ENCODE measurements at places on chromosomes 2 and 18. TPM values are rescaled to one million over a fixed set of nuclear protein-coding genes. Genes with fewer than 3 reads are reported as not detected.

GRCh38 chr2:53275743-53276142 is 491.9 kb upstream of the CHAC2 start:
- no peak for DNase-seq

- DNase-seq, result no peak
Observed at GRCh38 chr2:40388161-40388560, 63.7 kb downstream of the SLC8A1 start.

Gene CCDC68
- total RNA-seq, result 1.2 TPM

- DNase-seq, result no peak
Observed at GRCh38 chr2:36433311-36434217, 78.0 kb downstream of the CRIM1 start.

DNA sequence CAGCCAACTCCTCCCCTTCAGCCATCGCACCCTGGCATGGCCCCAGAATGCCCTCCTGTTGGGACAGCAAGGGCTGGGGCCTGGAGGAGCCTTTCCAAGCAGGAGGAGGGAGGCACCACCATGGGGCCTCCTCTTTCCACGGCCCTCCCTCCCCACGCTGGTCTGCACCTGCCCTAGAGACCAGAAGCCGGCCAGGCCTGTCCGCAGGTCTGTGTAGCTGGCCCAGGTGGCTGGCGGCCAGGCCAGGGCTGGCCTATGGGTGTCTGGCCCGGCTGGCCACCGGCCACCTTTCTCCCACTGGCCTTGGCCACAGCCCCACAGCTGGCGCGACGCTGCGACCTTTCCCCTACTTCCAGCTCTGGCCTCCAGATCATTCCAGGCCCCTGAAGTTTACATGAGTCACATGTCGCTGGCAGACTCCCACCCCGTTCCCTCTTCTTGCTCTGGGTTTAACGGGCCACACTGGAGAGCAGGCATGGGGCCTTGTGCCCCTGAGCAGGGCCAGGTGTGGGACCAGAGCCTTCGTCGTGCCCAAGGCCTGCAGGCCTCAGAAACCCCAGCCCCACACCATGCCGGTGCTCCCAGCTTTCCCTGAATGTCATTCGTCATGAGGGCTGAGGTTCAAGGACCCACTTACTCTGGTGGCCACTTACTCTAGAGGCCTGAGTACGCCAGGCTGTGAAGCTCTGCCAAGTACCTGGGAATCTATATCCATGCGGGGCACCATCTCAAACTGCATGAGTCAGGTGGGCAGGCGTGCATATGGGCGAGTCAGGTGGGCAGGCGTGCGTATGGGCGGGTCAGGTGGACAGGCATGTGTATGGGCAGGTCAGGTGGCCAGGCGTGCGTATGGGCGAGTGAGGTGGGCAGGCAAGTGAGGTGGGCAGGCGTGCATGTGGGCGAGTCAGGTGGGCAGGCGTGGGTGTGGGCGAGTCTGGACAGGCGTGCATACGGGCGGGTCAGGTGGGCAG is 33.3 kb upstream of the KLF11 start:
- DNase-seq, result no peak

DNA sequence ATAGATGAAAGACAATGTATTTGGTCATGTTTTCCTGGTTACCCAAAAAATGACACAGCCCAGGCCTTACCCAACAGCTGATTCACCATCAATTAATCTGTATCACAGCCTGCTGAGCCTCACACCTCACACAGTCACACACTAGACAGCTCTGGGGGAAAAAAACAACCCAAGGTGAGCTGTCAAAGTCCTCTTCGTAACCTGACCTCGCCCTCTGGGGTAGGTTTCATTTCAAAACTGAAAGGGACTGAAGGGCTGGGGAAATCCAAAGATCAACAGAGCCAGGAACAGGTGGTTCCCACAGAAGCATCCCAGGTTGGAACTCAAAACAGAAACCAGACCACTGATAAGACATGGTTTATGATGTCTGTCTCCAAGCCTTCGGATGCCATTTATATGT is 18.2 kb upstream of the PCBP1 start:
- DNase-seq, result no peak

Gene SPATA3
- not detected for total RNA-seq

Gene CEP68
- 20.7 TPM for total RNA-seq

Gene SMARCAL1
- 25.4 TPM for total RNA-seq

Gene APOB
- total RNA-seq, result 0.62 TPM

DNA sequence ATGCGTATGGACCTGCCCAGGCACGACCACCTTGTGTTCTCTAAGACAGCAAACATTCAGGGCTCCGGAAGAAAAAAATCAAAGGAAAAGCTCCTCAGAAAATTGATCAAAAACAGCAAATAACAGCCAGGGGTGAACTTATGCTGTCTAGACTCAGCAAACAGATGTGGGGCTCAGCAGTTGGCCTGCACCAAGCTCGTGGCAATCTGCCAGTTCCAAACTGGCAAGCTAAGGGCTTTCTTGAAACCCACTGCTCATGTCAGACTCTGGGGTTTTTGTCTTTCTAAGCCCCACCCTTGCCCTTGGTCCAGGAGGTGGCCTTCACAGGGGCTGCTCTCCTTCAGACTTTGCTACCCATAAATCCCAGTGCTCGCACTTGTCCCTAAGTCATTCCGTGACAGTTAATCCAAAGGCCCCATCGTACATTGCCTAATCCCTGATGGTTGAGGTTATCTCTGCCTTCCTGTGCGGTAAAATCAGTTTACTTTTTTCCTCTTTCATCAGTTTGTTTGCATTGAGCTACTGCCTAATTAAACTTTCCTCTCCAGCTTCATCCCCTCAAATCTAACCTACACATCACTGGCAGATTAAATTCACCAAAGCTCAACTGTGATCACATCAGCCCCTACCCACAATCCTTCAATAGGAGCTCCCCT is 408.0 kb downstream of the LRATD1 start:
- DNase-seq, result no peak

DNA sequence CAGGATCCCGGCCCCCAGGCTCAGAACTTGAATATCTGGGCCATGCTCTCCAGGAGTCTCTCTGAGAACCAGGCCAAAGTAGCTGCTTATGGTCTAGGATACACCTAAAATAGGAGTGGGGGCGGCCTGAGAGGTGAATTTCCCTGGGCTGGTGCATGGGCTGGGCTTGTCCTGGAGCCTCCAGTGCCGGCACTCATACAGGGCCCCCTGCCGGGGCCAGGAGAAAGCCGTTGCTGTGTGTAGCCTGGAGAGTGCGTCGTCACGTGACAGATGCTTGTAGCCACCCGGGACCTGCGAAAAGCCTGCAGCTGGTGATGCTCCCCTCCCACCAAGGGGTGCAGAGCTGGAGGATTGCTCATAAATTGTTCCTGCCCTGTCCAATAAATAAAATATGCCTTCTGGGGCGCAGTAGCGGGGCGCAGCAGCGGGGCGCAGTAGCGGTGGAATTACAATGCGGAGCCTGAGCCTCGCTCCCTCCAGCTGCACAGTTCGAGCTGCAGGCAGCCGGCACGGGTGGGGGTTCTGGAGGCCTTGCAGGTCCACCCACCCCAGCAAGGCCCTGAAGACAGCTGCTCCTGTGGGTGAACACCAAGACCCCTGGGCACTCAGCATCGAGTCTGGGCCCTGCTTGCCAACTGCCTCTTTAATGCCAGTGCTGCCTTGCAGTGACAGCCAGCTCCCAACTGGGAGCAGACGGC is 289.9 kb downstream of the NDUFA10 start:
- DNase-seq, result peak; percentile 41

Gene TCF23
- total RNA-seq, result not detected

DNA sequence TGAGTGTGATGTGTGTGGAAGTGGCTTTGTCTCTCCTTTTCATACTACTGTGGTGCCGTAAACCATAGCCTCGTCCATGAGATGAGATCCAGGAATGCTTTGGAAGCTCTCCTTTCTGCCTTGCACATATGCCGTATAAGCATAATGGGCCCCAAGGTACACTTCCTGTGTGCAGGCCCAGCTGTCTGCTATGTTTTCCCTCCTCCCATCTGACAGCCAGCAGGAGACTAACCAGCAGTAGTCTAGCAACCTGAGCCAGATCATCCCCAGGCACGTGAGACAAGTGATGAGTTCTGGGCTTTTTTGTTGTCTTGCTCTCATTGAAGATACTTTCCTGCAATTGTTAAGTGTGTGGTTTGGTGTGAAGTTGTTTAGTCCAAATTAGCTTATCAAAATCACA is 555.5 kb upstream of the LRRTM4 start:
- no peak for DNase-seq

Gene RMDN2
- 2.7 TPM for total RNA-seq

Gene WDPCP
- 20.4 TPM for total RNA-seq

GRCh38 chr2:74045454-74045853 is 60.7 kb downstream of the TET3 start:
- no peak for DNase-seq

DNA sequence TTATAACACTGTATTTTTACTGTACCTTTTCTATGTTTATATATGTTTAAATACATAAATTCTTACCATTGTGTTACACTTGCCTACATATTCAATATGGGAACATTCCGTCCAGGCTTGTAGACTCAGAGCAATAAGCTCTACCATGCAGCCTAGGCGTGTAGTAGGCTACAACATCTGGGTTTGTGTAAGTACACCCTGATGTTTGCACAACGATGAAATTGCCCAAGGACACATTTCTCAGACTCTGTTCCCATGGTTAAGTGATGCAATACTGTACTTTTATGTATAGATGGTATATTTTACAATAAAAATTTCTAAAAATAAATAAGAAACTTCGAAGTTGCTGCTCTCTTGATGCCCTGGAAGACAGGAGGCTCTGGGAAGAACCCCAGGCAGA is 38.4 kb downstream of the YPEL5 start:
- no peak for DNase-seq

Gene COL3A1
- 0.17 TPM for total RNA-seq

DNA sequence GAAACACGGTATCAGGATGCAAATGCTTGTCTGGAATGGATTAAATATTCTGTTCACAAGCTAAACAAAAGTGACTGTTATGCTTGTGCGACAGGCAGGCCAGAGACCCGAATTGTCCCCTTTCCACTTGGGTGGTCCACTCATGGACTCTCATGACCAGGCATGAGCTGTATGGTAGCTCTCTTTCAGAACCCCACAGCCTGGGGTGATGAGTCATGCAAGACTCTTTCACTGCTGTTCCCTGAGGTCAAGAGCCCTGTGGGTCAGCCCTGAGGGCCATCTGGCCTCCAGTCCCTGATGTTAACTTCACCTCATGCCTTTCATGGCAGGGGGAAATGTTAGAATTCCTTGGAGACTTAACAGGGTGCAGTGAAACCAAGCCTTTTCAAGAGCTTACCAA is 13.7 kb upstream of the SAP130 start:
- DNase-seq, result no peak

DNA sequence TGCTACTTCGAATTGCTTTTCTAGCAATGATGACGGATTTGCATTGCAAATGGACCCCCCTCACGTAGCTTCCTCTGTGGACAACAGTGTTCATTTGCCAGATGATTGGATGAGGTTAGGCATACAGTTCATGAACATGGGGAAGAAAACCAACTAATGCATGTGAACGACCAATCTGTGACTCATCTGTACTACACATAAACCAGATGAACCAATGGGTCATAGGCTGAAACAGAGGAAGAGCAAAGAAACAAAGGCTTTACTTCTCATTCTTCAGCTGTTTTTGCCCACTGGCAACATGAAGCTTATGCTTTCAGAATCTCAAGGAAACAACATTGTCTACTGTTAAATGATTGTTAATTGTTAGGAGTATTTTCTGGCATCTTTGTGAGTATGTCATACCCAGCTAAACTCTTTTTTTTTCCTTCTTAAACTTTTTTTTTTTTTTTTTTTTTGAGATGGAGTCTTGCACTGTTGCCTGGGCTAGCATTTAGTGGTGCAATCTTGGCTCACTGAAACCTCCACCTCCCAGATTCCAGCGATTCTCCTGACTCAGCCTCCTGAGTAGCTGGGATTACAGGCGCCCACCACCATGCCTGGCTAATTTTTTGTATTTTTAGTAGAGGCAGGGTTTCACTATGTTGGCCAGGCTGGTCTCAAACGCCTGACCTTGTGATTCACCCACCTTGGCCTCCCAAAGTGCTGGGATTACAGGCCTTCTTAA is 35.5 kb downstream of the EFEMP1 start:
- no peak for DNase-seq

- DNase-seq, result no peak
Observed at GRCh38 chr2:159797225-159797542, 824 bp downstream of the CD302 start.

Gene ASXL3
- total RNA-seq, result 2.6 TPM

- no peak for DNase-seq
Observed at GRCh38 chr2:160051371-160051800, 11.0 kb downstream of the PLA2R1 start.

- DNase-seq, result no peak
Observed at GRCh38 chr2:217192366-217192765, 332.5 kb upstream of the TNP1 start.

Gene NCK2
- 62.4 TPM for total RNA-seq

Gene SOCS6
- 13.3 TPM for total RNA-seq

Gene SPP2
- total RNA-seq, result not detected

Gene C1GALT1C1L
- not detected for total RNA-seq

GRCh38 chr2:39490586-39490985 is 53.5 kb upstream of the MAP4K3 start:
- DNase-seq, result no peak

DNA sequence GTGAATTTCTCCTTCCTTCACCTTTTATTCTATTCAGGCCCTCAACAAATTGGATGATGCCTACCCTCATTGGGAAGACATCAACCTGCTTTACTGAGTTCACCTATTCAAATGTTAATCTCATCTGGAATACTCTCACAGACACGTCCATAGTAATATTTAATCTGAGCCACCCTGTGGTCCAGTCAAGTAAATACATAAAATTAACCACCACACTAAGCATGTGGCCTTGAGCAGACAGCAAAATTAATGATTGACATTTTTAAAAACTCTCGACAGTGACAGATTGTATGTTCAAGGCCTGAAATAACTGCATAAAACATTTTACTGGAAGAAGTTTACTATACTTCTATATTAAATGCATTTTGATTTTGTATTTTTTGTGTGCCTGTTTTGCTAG is 540.6 kb upstream of the GCFC2 start:
- no peak for DNase-seq

Gene ANKRD30B
- total RNA-seq, result not detected

GRCh38 chr2:201860636-201861066 is 54.3 kb downstream of the CDK15 start:
- peak; percentile 89 for DNase-seq

Gene KCNG2
- not detected for total RNA-seq

GRCh38 chr2:122908159-122908558 is 1116.9 kb upstream of the CNTNAP5 start:
- no peak for DNase-seq

DNA sequence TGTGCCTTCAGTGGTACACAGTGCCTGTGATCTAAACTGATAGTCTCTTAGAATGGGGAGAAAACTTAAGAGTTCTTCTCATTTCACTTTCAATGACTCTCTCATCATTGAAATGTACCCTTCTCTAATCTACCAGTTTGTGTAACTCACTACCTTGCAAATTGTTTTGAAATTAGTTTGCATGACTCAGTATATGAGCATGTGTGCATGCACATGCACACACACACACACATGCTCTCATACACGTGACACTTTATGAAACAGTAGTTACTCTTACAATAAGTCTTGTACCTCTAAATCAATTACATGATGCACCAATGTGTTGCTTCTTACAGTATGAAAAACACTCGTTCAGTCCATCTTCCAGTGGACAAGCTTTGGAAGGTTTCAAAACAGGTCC is 10.6 kb downstream of the LYPD6B start:
- no peak for DNase-seq
